ENCODE measurements at places on chromosomes 12 and 14.

GRCh38 chr12:66279123-66279712, 23.1 kb upstream of the HELB start:
- DNase-seq: no peak

DNA sequence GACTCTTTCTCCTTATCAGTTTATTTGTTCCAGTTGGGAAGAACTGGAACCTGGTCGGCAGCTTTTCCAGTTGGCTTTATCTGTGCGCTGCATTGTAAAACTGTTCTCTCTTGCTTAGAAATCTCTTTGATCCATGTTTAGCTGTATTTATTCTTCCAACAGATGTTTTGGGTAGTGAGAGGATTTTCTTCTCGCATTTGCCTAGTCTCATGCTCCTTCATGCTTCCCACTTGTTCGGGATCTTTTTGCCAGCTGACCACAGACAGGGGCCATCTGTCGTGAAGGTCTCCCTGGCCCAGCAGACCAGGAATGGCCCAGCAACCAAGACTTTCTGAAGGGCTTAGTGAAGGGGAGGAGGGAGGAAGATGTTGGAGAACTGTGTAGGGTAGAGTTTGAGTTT, 21.6 kb downstream of the NTF3 start:
- no peak for DNase-seq

- DNase-seq: no peak
These were observed 70.5 kb downstream of the HMGA2 start for GRCh38 chr12:65894624-65895390.

DNA sequence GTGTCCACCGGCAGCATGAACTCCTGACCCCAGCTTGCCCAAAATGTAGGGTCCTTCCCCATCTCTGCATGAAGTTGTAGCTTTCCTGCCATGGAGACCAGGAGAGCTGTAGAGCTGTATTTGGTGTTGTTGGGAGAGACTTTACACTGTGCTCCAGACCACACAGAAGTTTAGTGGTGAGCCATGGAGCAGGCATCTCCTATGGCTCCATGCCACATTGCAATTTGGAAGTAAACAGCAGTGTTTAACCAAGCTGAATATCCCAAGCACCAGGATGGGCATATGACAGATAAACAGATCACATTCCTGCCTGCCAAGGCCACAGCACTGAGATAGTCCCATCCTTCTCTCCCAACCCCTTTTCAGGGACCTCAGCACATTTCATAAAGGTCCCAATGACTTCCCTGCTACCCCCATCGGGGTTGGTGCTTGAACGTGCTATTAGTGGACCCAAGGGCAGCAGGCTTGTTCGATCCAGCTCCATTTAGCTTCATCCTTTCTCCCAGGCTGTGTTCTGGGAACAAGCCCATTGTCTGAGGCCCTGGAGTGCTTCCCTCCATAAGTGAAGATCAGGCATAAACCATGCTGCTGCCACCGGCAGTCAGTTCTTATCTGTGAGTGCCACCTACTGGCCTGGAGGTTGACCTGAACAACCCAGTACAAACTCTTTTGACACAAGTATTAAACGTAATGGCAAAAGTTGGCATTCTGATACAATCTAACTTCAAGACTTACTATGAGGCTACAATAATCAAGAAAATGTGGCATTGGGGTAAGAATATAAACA, 172.3 kb upstream of the ATXN7L3B start:
- DNase-seq: no peak

GRCh38 chr14:64581363-64581762, 31.6 kb downstream of the PPP1R36 start:
- DNase-seq: no peak

GRCh38 chr12:97464385-97465321, 2.0 kb downstream of the RMST start:
- DNase-seq: no peak

DNA sequence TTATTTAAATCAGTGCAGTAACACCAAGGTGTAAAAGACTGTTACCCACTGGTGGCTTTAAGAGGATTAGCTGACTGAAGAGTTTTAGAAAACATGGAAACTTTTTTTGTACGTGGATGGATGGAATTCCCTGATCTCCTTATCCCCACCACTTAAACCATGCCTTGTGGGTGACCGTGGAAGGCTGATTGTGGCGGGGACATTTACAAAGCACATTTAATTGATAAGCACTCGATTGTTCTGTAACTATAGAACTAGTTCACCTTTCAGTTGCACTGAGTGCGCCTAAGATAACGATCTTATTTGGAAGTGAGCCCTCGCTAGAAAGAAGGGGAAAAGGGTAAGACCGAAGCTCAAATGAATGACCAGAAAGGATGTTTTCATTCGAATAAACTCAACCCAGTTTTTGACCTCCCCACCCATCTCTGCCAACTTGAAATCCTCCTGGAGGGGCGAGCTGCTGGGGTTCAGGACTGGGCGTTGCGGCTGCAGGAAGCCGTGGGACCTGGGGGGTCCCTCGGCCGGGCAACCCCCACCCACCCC, 688 bp upstream of the RASSF3 start:
- DNase-seq: no peak

GRCh38 chr14:96194657-96195431, 9.8 kb upstream of the BDKRB2 start:
- no peak for DNase-seq

DNA sequence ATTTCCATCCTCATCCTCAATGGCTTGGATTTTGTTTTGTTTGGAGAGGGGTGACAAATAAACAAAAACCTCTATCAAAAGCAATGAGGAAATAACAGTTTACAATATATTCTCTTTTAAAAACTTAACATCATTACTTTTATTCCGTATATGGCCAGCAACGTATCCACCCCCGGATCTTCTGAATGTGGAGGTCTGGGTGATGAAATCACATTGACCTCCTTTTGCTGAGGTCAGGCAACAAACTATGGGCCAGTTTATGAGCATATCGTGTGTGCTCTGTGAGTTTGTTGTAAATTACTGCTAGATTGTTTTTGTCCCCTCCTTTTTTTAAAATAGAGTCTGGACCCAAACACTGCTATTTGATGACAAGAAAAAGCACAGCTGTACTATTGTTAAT, 178.1 kb downstream of the BCAT1 start:
- no peak for DNase-seq

DNA sequence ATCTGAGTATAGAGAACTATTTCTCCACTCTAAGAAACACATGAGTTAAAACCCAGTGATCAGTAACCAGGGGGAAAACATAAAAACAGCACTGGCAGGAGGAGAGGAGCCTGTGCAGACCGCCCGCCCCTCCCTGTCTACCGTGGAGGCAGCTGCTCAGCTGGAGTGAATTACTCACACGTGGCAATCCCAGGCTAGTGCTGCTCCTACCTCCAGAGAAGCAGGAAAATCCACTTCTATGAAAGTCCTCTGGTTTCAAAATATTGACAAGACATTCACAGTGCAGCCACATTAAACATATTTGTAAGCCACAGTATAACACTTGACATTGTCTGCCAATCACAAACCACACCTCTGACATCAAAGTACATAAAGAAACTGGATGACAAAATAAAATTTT, 16.7 kb downstream of the TMEM132D start:
- no peak for DNase-seq

DNA sequence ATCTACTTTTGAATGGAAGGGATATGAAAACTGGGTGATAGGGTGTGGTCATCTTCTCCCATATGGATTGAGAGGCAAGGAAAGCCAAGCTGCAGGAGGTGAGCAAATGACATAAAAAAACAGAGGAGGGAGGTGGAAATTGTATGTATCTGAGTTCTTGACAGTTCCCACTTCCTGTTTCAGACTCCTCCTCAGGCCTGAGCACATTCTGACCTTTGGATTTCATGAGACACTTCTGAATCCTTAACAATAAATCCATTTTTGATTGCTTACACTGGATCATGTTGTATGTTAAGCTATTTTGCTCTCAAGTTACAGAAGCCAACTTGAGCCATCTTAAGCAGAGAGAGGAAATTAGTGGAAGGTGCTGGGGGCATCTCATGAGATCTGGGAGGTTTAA, 11.6 kb upstream of the SRSF5 start:
- no peak for DNase-seq

DNA sequence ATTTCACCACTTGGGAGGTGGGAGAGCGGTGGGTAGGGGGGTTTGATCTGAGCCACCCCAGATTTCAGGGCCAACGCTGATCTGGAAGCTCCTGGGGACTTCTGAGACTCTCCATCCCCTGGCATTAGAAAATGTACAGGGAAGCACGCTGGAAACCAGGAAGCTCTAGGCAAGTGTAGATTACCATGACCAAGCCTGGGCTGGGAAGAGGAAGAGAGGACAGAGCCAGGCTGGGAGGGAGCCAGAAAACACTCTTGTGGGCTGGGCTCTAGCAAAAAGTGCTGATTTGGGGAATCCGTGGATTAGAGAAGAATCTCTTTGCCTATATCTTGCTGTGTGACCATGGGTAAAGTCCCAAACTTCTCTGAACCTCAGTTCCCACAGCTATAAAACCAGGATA, 236.7 kb downstream of the BCL11B start:
- peak; percentile 67 for DNase-seq

DNA sequence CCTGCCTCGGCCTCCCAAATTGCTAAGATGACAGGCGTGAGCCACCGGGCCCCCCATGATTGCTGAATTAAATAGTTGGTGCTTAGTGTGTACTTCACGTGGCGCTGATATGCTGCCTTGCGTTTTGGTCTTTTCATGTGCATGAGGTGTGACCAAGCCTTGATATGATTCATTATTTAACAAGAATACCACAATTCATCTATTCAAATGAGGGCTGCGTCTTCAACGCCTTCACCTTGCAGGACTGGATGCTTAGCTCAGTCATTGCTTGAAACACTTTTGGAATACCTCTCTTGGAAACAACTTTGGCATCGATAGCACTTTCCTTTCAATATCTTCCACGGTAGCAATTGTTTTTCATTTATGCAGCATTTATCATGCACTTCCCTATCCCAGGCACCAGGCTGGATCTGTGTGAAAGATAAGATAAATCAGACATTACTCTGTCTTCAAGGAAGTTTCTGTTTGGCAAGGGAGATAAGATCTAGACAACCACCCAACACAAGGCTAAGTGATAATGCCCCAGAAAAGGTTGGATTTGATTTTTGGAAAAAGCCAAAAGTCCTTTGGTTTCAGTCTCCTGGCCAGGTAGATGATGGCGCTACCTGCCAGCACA, 1.3 kb upstream of the TEAD4 start:
- no peak for DNase-seq

- peak; percentile 4 for DNase-seq
These were observed 678.2 kb downstream of the NRXN3 start for GRCh38 chr14:78848234-78848820.

DNA sequence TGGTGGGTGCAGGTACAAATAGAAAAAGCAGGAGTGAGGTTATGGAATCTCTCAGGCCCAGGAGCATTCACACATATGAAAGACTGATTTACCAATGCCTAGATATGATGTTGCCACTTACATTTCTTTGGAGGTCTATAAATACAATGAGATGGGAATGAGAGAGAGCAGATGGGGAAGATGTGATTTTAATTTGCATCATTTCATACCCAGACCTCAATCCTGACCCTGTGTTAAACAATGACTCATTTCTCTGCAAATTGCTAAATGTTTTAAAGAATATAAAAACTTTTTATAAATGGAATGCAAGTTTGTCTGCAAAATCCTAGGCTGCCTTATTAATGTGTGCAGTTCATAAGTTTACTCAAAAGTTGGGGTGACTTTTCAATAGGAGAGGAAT, 38.6 kb upstream of the GNG2 start:
- no peak for DNase-seq

DNA sequence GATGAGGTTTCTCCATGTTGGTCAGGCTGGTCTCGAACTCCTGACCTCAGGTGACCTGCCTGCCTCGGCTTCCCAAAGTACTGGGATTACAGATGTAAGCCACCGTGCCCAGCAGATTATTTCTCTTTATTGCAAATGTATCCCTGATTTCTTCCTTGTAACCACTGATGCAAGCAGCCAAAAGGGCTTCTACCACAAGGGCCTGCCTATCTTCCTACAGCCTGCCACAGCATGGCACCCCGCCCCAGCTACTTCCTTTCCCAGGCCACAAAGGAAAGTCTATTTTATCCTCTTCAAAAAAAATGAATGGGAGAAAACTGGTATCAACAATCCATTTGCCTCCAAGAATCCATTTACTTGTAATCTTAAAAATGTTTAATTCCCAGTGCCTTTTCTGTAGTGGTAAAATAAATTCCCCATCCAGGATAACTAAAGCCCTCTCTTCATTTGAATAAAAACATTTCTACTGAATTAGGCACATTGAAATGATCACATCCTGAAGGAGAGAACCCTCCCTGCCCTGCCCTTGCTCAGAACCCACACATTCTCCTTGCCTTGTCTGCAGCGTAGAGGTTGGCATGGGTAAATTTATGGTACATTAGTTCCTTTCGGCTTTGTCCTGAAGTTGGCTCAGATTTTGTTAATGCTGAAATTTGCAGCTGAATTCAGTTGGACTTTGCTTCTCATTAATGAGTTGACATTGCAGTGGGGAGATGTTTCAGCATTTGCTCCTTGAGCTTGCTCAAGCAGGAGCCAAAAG, 19.2 kb downstream of the GPHB5 start:
- DNase-seq: no peak

DNA sequence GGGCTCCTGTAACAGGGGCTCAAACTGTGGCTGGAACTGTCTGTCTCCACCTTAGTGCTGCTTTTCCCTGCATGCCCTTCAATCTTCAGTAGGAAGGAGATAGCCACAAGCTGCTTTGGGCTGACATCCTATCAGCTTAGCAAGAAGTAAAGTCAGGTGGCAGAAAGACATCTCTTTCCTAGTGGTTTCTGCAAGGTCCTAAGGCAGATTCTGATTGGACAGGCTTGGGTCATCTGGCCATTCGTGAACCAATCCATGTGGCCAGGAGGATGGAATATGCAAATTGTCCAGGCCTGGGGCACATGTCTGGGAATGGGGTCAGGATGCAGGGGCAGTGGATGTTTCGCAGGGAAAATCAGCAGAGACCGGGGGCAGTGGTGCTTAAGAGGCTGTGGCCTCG, 5.2 kb downstream of the RITA1 start:
- no peak for DNase-seq

GRCh38 chr12:5124401-5124800, 80.7 kb downstream of the KCNA5 start:
- no peak for DNase-seq

- peak; percentile 8 for DNase-seq
These were observed 40.0 kb downstream of the GPR65 start for GRCh38 chr14:88044776-88045446.

DNA sequence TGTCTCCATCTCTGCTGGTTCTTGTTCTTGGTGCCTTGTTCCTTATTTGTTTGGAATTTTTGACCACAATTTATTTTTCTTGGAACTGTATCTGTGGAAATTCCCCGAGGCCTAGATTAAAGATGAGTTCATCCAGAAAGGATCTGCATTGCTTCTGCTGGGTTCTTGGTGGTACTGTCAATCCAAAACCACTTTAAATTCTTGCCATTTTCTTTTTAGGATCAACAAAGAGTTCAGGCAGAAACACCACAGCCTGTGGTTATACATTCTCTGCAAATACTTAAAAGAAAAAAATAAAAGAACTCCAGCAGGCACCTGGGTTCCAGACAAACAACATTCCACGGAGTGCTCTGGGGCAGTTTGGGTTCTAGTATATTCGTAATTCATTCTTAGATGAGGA, 6.0 kb upstream of the VAMP1 start:
- no peak for DNase-seq

- DNase-seq: no peak
These were observed 100.1 kb upstream of the PDE3A start for GRCh38 chr12:20268121-20268732.

GRCh38 chr12:58850826-58851225, 69.5 kb downstream of the LRIG3 start:
- no peak for DNase-seq
